ENCODE measurements at places on chromosomes 11 and 22. TPM values are rescaled to one million over a fixed set of nuclear protein-coding genes. Genes with fewer than 3 reads are reported as not detected.

OR52E8 gene
- polyA plus RNA-seq = not detected

HBB gene
- polyA plus RNA-seq = 0.41 TPM

SLC25A1 gene
- polyA plus RNA-seq = 54.6 TPM

HEPN1 gene
- not detected for polyA plus RNA-seq

All from esophagus (tissue), 2 donors.